ENCODE measurements at places on chromosomes 3 and 15.

GRCh38 chr3:165642761-165643420 is 194.3 kb downstream of the BCHE start:
- no peak for DNase-seq

DNA sequence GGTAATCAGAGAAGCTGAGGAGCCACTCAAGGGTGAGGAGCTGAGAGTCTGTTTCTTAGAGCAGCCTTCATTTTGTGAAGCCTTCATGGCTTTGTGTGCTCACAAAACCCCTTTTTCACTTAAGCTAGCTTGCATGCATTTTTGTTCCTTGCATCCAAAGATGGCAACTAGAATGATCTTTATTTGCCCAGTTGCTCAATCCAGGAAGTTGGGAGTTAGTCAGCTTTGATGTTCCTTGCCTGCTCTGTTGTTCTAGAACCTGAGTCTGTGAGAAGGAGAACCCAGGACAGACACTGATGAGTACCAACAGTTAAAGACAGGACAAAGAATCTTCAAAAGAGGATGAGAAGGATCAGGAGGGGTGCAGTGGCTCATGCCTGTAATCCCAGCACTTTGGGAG is 81.8 kb downstream of the IL20RB start:
- no peak for DNase-seq

DNA sequence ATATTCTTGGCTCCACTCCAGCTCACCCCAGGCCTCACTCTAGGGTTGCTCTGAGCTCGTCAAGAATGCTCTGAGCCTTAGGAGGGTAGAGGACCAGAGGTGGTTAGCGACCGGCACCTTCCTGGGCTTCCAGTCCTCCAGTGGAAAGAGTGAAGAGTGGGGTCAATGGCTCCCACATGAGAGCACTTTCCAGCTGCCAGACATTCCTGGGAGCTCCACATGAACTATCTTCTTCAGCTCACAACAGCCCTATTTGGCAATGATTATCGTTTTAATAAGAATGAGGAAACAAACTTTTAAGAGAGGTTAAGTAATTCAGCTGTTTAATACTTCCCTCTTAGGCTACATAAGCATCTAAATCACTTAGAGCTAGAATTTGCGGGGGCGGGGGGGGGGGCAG is 139.3 kb downstream of the STT3B start:
- no peak for DNase-seq

- no peak for DNase-seq
Measured at GRCh38 chr15:58240191-58240932, 102.2 kb downstream of the AQP9 start.

DNA sequence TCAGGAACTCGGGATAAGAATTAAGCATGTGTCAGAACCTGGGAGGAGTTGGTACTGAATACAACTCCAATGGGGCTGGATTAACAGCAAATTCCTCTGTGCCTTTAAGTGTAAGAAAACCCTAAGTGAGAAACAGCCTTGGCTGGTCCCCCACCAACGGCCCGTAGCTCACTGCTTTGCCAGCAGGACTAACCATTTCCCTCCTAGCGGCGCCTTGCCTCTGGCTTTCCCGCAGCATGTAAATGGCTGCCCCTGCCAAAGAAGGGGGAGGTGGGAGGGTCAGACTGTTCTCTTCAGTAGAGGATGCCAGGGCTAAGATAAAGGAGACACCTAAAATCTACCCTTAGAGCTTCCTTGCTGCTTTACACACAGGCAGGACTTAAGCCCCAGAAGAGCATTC is 51.0 kb upstream of the SH3GL3 start:
- DNase-seq: no peak

DNA sequence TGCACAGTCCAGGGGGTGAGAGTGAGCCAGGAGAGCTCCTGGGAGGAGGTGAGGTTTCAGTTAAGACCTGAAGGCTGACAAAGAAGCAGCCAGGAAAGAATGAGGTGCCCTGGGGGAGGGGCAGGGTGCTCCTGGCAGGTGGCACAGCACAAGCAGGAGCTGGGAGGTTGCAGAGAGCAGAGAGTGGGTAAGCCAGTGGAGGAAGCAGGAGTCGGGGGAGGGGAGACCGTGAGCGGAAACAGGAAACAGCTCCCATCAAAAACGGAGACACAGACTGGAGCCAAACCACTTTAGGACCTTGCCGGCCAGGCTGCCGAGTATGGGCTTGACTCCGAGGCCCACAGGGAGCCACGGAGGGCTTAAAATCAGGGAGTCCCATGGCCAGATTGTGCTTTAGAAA is 12.1 kb upstream of the FBLN2 start:
- no peak for DNase-seq
